ENCODE measurements at places on chromosomes 3 and 15.

DNA sequence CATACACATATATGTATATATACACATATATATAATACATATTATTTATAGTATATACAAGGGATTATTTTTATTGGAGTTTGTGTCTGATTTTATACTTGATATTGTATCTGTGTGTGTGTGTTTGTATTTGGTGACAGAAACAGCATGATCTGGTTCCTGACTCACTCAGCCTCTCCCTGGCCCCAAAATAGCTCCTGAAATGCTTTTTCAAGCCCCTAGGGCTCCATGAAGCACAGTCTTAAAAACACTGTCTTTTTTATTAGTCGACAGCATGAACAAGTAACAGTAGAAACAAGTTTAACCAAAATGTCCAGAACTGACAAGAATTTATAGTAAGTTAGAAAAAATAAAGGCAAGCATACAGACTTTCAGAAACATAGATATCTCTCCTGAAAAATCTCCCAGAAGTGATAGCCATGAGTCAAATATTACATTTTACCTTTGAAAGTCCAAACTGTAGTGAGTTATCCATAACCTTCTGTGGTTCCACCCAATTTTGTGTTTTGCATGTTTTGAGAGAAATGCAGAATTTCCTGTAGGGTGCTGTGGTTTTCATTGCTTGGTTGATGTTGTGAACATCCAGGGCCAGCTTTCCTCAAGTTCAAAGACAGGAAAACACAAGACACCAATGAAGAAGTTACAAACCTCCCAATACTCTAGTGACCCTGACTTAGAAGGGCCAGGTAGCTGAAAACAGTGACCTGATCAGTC, 98.5 kb upstream of the CCDC80 start:
- no peak for DNase-seq

DNA sequence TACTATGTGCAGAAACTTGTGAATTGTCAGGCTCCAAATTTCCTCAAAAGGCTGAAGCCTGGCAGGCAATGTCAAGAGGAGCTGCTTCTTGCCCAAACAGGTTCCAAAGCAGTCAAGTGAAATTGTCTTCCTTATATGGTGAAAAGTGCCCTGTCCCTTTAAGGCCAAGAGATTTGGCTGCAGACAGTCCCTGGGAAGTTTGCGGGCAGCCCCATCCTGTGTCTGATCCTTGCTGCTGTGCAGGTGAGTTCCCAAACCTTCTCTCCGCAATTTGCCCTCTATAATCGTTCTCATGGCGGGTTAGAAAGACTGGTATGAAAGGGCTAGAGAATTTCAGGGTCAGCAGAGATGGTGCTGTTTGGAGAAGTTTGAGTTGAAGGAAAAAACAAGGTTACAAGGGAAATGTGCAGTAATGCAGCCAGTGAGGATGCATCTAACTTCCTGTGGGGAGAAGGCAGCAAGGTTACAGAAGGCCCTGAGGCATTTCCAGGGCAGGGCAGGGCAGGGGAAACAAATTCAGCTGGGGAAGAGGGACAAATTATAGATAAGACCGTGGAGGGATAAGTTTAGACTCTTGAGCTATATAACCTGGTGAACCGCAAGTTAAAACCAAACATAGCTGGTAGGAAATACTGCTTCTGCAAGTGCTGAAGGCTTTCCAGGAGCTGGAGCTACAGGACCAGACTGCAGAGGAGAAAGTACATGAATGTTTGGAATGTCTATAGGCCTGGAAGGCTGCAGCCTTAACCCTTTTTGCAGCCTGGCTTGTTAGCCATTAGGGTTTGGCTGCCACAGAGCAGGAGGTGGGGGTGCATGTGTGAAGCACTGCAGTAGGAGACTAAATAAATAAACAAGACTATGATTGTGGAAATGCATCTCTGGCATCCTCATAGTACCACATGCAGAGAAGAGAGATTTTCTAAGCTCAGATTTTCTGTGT, 256.2 kb upstream of the IL12A start:
- DNase-seq, result no peak

GRCh38 chr3:16242177-16242576, 22.6 kb downstream of the DPH3 start:
- DNase-seq, result no peak

DNA sequence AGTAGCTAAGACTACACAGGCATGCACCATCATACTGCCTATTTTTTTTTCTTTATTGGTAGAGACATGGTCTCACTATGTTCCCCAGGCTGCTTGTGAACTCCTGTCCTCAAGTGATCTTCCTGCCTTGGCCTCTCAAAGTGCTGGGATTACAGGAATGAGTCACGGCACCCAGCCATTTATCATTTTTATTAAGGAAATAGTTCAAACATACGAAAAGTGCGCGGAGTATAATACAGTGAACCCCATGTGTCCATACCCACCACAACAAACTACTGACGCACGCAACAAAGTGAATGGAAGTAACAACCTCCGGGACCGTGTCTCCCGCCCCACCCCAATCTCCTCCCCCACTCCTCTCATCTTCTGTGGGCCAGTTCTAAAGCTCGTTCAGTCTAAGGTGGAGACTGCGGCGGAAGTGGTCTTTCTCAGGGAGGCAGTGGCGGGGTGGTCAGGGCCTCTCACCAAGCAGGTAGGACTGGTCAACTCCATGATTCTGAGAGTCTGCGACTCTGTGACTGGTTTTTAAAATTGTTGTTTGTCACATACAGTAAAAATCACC, 42.1 kb downstream of the DNAJB8 start:
- DNase-seq, result no peak

GRCh38 chr3:167798443-167798842, 62.9 kb downstream of the SERPINI1 start:
- no peak for DNase-seq

DNA sequence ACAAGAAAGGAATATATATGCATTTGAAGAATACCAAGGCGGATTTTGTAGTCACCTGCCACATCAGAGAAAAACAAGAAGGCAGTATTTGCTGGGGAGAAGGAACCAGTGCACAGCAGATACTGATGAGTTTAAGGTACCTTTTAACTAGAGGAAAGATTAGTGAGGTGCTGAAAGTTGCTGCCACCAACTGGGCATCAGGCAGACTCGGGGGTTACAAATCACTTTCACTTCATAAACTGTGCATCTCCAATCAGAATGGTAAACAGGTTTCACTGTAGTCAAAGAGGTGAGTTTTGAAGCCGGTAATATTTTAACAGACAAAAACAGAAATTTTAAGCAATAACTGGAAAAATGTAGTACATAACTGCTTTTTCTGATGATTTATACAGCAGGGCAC, 4.1 kb downstream of the FBN1 start:
- no peak for DNase-seq

Data from activated CD4-positive, CD25-positive, alpha-beta regulatory T cell treated with anti-CD3 and anti-CD28 coated beads, Interleukin-2, amount 50 U/mL, for 16 hours (primary cell).